ENCODE measurements at places on chromosomes 3 and 15.

- DNase-seq, result no peak
Observed at GRCh38 chr3:9324944-9325343, 37.9 kb upstream of the THUMPD3 start.

- DNase-seq, result peak; percentile 49
Observed at GRCh38 chr3:197132916-197133530, 103.4 kb upstream of the MELTF start.

GRCh38 chr3:43676441-43676840, 14.3 kb upstream of the ABHD5 start:
- no peak for DNase-seq

DNA sequence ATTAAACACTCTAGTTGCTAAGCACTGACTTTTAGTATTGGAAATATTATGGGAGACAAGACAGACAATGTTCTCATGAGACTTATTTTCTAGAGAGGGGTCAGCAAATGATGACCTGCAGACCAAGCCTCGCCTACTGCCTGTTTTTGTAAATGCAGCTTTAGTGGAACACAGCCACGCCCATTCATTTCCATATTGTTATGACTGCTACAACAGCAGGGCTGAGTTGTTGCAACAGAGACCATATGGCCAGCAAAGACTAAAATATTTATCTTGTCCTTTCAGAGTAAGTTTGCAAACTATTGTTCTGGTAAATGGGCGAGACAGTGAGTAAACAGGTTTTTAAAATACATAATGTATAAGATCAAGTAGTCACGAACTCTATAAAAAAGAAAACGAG, 570.2 kb downstream of the NTRK3 start:
- no peak for DNase-seq

DNA sequence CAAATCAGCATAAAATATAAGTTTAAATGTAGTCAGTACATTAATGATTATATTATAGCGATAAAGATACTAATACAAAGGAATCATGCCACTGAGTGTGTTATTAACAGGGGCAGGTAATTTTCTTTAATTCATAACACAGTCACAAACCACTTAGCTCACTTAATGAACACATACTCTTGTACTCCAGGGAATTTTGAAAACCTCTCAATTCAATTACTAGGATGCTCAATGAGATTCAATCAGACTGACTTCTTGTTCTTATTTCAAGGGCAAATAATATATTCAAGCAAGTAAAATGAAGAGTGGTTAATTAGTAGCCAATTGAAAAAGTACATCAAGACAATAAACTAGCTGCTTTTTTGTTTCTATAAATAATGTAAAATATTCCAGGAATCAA, 5.8 kb upstream of the SUCNR1 start:
- no peak for DNase-seq

- DNase-seq, result no peak
Observed at GRCh38 chr3:134542287-134542958, 56.6 kb downstream of the CEP63 start.

DNA sequence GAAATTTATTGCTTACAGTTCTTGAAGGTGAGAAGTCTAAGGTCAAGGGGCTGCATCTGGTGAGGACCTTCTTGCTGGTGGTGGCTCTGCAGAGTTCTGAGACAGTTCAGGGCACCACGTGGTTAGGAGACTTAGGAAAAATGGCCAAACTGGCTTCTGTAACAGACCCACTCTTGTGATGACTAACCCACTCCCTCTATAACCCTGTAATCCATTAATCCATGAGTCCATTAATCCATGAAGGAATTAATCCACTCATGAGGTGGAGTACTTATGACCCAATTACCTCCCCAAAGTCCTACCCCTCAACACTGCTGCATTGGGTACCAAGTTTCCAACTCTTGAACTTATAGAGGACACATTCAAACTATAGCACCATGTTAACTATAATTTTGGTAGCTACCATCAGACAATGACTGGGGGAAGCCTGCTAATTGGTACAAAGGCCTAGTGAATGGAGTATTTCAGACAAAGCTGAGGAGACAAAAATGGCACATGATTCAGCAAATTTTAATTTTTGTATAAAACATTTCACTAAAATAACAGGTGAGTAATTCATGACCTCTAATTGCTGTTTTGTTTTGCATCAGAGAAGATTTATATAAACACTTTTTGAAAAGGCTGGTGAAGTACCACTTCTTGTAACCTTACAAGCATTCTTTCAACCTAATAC, 374.1 kb upstream of the TBL1XR1 start:
- no peak for DNase-seq
